ENCODE measurements at places on chromosomes 11 and 22.

DNA sequence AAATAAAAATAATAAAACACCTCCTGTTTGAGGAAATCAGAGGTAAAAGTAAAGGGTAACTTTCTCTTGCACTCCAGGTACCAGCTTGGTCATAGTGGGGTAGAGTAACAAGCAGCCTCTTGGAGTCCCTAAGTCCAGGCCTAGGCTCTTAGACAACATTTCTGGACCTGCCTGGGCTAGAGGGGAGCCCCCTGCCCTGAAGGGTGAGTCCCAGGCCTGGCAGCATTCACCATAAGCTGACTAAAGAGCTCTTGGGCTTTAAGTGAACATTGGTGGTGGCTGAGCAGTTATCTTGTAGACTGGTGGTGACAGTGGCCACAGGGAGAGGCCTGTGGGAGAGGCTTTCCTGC lies 18.6 kb upstream of the OR56A3 start:
- no peak for DNase-seq

GRCh38 chr22:40405178-40406062 lies 35.0 kb downstream of the SGSM3 start:
- no peak for DNase-seq

DNA sequence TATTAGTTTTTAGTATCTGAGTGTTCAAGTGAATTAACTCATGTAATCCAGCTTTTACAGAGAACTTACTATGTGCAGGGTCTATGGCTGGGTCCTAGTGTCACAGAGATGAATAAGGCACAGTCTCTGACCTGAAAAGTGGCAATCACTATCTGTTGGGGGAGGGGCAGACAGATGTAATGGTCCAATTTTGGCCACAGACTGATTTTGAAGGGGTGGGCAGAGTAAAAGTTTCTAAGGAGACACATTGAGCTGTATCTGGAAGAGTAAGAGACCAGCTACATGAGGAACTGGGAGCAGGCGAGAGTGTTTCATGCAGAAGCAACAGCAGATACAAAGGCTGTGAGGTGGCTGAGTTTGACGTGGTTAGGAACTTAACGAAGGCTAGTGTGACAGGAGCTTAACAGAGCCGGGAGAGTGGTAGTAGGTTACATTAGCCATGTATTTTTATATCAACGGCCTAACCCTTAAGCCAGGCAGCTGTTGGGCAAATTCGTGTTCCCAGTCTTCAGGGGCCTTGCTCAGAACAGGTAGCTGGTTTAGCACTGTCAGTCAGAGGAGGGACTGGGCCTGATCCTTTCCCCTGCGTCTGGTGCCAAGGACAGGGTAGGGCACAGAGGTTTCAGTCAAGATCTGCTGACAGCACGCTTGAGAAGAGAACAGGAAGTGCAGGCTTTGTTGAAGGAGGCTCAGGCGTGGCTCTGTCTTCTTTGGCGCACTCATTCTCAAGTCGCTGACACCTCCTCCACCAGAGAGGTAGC lies 1.4 kb upstream of the STIM1 start:
- peak; percentile 70 for DNase-seq

DNA sequence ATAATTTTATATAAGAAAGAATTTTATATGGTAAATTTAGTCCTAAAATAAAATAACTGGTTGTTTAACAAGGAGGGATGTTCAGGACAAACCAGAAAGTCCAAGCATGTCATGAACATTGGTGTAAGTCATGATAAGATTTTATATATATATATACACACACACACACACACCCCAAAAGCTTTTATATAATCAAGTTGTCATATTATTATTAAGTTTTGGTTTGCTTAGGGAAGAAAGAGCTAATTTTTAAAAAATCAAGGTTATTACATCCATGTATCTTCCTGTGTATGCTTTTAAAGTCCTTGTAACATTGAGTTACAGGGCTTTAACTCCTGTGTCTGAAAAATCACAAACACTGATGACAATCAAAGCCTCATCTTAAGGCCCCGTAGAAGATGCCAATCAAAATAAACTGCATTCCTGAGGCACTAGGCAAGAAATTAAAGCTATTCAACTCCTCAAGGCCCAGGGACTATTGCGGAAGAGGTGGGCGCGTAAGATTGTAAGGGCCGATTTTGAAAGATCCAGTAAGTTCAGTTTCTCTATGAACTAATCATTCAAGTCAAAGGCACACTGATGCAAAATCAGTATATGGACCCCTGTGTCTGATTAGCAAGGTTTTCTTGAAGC lies 16.8 kb downstream of the APOL6 start:
- no peak for DNase-seq

GRCh38 chr11:117011541-117011898 lies 86.7 kb downstream of the SIK3 start:
- no peak for DNase-seq

GRCh38 chr11:121352251-121352891 lies 59.8 kb downstream of the SC5D start:
- no peak for DNase-seq

DNA sequence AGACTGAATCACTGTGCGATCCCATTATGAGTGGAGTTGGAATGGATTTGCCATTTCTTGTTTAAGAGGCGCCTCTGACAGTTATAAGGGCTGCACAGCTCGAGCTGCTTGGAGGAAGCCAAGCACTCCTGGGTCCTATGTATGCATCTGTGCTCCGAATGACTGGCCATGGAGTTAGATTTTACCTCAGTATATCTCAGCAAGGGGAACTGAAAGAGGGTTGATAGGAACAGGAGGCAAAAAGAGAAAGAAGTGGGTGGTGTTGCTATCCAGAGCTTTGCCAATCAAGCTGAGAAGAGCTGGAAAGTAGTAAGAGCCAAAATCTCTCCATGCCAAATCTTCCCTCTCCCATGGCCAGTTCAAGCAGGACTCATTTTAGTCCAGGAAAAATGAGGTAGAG lies 632.0 kb upstream of the KIRREL3 start:
- DNase-seq, result no peak

DNA sequence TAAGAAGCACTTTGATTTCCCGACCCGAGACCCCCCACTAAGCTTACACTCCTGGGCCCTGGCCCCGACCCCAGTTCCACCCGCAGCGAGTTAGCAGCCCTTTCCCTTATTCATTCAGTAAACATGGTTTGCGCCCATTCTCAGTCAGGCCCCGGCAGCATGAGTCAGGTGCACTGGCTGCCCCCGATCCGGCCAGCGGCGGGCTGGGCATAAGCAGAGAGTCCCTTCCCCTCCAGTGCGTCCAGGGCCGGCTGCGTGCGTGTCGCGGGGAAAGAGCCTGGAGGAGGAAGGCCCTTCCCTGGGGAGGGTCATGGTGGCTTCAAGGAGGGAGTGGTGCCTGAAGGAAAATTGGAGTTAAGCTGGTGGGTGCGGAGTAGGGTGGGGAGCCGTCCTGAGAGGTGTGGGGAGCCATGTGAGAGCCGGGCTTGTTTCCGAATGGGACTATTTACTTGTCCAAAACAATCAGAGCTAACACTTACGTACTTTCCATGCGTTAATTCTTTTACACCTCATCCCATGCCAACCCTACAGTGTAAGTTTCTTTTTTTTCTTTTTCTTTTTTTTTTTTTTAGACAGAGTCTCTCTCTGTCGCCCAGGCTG lies 657 bp downstream of the IGHMBP2 start:
- DNase-seq, result peak; percentile 40
